ENCODE measurements at places on chromosomes 2 and 18.
A peak's percentile ranks its signal among the peaks of the same experiment; 100 is the strongest.

GRCh38 chr2:26401739-26402541, at the start of gene DRC1:
DRC1 (plus strand) TSS chr2:26401920; CDS start chr2:26401990, 70 bp downstream.
- DNase-seq: peak; percentile 32

GRCh38 chr2:227804975-227805374, 8.7 kb upstream of the CCL20 start:
- DNase-seq: no peak

- DNase-seq: no peak
These were observed 116.0 kb downstream of the ALPK2 start for GRCh38 chr18:58512648-58513588.

GRCh38 chr2:162009543-162009942, 64.5 kb downstream of the DPP4 start:
- no peak for DNase-seq

- DNase-seq: no peak
These were observed 14.0 kb downstream of the TMEM127 start for GRCh38 chr2:96251721-96252292.

DNA sequence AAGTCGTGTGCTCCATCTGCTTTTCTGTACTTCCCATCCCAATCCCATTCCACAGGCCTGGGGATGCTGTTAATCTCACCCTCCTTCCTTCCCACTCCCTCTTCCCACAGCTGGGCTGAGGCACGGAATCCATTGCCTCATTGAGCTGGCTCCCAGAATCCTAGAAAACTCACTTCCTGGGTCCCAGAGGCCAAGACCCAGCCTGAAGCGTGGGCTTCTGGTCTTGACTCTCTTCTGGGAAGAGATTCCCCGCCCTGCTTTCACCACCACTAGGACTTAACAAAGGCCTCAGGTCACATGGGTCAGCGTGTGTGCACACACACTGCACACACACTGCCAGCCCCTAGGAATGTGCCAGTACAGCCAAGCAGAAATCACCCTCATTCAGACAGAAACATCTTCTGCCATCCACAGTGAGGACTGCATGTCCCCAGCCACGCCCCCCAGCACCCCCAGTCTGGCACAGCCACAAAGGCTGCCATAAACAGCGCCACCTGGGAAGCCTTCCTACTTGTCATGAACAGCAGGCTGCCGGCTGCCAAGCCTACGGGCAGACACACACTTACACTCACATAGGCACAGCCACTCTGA, 165.8 kb downstream of the TNS1 start:
- peak; percentile 49 for DNase-seq

DNA sequence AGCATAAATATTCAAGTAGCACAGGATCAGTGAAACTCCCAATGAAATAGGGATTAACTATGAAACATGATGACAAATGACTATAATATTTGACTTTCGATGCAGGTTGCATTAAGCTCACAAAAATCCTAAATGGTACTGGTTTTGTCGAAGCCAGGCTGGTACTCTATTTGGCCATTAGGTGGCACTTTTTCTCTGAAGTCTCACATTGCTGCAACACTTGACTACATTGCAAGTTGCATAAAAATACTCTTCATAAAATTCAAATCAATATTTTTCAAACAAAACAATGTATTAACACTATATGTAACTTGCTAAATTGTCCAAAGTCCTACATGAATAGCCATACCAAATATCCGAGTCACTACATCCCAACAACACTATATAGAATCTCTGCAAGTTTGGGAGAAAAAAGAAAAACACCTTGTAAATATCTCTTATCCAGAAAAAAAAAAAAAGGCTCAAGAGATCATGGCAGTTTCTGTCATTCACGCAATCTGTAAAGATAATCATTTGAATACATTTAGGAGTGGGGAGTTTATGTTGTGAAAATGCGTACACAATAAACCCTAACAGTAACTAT, 9.5 kb downstream of the RTTN start:
- peak; percentile 25 for DNase-seq

DNA sequence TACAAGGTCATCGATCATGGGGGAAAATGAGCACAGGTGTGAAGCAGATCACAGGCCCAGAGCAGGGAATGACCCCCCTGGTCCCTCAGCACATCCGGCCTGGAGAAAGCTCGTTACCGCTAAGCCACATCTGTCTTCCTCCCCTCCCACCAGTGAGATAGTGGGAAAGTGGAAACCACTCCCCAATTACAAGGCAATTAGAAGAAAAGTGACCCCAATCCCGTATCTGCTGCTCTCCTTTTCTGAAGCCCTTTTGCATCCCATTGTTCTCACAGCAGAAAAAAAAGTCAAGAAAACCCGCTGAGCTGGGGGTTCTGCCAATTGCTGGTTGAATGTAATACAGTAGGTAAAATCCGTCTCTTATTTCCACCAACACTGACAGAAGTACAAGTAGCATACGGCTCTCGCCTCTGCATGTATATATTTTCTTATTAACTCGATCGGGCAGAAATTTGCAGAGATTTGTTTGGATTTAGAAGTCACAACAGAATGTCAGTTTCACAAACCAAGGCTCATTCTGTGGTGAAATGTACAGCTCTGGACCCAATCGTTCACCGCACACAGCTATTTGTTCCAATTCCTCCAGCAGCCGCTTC, 287.0 kb downstream of the TCF4 start:
- no peak for DNase-seq

- DNase-seq: no peak
These were observed 56.6 kb downstream of the FAM228A start for GRCh38 chr2:24231461-24231881.

GRCh38 chr2:80291656-80292055, 12.9 kb downstream of the LRRTM1 start:
- no peak for DNase-seq

DNA sequence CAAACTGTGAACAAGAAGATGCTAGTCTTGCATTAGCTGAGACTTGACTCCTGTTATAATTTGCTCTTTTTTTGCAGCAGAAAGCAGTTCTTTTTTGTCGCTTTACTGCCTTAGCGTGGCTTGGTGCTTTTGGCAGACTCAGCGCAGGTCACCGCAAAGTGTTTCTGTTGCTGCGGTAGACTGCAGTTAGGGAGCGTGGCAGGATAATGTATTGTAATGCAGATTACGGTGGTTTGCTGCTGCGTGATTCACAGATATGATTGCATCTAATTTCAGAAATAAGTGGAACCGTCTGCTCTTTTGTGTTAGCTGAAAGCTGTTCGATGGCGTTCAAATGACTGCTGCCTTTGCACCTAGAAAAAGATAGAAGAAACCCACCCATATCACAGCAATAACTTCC, 131.6 kb upstream of the SATB2 start:
- no peak for DNase-seq

GRCh38 chr18:45250479-45250878, 364.8 kb upstream of the SLC14A2 start:
- DNase-seq: no peak

DNA sequence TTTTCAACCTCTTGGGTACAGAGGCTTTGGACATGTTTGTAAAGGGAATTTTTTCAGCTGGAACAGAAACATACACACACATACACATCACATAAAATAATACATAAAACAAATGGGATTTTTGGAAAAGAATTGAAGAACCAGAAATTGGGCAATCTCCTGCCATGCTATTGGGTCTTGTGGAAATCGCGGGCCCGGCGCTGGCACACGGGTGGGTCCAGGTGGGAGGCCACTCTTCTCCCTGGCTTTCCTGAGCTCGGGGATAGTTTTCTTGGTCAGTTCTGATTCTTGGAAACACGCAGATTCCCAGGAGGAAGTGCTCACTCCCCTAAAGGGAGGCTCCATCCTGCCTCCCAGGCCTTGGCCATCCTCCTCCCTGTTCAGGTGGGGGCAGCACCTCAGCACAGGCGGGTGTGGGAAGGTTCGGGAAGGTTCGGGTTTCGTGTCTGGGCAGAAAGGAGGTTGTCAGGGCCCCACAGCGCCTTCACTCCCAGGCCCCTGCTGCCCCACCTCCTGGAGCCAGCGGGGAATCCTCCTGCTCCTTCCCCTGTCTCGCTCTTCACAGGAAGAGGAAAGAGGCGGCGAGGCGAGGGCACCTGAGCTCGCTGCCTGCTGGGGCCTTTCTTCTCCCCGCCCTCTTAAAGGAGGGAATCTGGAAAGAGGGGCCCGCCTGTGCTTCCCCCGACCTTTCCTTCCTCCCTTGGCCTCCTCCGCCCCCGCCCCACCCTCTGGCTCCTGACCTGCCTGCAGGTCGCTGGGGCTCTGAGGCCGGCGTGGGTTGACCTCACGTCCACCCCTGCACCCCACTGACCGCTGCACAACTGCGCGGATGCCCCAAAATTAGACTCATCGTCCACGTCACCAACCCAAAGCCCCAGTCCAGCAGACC, 97.8 kb upstream of the PXDN start:
- no peak for DNase-seq

- no peak for DNase-seq
These were observed 35.4 kb downstream of the PDE1A start for GRCh38 chr2:182391443-182391842.

All from colonic mucosa (tissue), 4 donors.